ENCODE measurements at places on chromosomes 5 and 9. TPM values are rescaled to one million over a fixed set of nuclear protein-coding genes. Genes with fewer than 3 reads are reported as not detected.

- DNase-seq: no peak
These were observed 214.4 kb upstream of the PAPPA start for GRCh38 chr9:115939065-115939765.

Gene DNAJC18
- total RNA-seq: 7.3 TPM

GRCh38 chr5:128109138-128109537, 25.6 kb downstream of the SLC12A2 start:
- no peak for DNase-seq

- DNase-seq: no peak
These were observed 180.9 kb downstream of the AOPEP start for GRCh38 chr9:94907264-94907936.
